Mucosa of gallbladder (tissue), 1 donor: ENCODE measurements at places on chromosomes 1 and 21. TPM values are rescaled to one million over a fixed set of nuclear protein-coding genes. Genes with fewer than 3 reads are reported as not detected.

DNA sequence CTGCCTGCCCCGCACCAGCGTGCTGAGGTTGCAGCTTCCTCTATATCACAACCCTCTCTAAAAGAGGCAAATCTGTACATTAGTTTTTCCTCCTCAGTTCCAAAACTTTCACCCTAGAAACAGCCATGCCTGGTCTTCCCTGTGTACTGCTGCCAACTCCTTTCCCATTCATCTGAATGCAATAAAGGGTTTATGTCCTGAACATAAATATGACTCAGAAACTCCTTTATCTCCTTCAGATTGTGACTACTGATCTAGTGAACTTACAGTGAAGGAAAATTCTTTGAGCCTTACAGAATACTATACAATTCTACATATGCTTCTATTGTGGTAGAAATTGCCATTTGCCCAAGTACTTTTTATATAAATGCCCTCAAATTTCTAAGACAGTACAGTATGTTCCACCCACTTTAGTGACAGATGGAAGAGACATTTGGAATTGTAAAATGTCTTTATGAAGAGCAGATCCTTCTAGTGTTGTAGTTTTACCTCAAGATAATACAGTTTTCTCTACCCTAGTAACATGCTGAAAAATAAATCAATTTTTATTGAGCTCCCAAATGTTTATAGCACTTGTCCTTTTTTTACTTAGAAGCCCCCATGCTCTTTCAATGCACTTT, 345.1 kb upstream of the SNX7 start:
- no peak for DNase-seq

- DNase-seq, result no peak
These were observed 63.2 kb downstream of the PRKAB2 start for GRCh38 chr1:147109041-147109440.

DNA sequence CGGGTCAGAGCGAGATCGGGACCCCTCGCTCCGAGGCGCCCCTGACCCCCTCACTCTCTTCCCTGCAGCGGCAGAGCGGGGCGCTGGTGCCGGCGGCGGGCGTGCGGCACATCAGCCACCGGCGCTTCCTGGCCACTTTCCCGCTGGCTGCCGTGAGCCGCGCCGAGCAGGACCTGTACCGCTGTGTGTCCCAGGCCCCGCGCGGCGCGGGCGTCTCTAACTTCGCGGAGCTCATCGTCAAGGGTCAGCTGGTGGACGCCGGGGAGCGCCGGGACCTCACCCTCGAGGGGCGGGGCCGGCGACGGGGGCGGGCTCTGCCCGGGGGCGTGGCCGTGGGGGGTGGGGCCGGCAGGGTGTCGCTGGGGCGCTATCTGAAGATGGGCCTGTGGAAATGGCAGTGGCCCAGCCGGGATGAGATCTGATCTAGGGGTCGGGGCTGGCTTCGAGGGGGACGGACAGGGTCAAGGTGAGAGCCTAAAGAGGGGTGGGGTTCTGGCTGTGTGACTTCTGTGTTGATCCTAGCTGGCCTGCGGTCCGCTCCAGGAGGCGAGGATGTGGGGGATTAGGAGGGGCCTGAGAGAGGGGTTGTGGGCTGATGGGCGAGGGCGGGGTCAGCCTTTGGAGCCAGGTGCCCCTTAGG, 23.6 kb downstream of the PTPRU start:
- peak; percentile 39 for DNase-seq

DNA sequence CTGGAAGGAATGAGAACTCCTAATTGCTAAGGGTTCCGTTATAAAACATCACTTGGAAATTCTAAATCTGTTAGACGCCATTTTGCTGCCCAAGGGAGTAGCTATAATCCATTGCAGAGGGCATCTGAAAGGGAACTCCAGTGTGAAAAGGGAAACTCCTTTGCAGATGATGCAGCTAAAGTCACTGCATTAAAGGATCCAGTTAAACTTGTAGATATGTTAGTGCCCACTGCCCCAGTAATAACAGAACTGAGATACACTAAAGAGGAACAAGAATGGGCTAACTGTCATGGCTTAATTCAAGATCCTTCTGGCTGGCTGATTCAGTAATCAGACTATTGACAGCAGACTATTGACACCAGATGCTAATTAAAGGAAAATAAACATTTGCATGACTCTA, 81.8 kb upstream of the KIAA0040 start:
- no peak for DNase-seq

GRCh38 chr1:1917304-1917976, 1.6 kb downstream of the TMEM52 start:
- DNase-seq, result no peak

GRCh38 chr1:29064064-29064463, 59.6 kb downstream of the TMEM200B start:
- no peak for DNase-seq

GRCh38 chr1:33082575-33083108, 1.7 kb downstream of the AZIN2 start:
- DNase-seq, result no peak

GRCh38 chr1:32872192-32872460, 1.4 kb upstream of the FNDC5 start:
- DNase-seq, result no peak

F13B gene
- 2.3 TPM for total RNA-seq

HPCAL4 gene
- 0.20 TPM for total RNA-seq

OLIG2 gene
- total RNA-seq, result not detected

LCE3E gene
- not detected for total RNA-seq

UBXN10 gene
- 2.3 TPM for total RNA-seq

AKIRIN1 gene
- total RNA-seq, result 59.3 TPM

S100A3 gene
- not detected for total RNA-seq

CLCN6 gene
- 27.1 TPM for total RNA-seq

PGM1 gene
- 73.2 TPM for total RNA-seq
